ENCODE measurements at places on chromosomes 6 and 20.

- no peak for DNase-seq
Measured at GRCh38 chr6:134908906-134909516, 40.9 kb downstream of the ALDH8A1 start.

DNA sequence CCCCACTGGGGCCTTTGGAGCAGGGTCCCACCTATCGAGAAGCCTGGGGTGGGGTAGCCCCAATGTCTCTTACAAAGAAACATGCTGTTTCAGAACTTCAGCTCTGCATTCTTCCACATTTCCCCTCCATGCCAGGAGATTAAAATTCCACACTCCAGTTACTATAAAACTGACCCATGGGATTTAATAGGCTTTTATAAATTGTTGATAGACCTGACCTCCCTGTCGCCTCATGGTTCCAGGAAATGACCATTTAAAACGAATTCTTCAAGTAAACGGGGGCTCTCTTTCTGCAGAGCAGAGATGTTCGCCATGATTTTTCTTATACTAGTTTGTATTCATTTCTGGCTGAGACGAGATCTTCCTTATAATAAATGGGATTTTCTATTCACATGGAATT is 19.3 kb downstream of the RIN2 start:
- DNase-seq = no peak

GRCh38 chr6:165894171-165894825 is 231.3 kb upstream of the PDE10A start:
- DNase-seq = no peak

DNA sequence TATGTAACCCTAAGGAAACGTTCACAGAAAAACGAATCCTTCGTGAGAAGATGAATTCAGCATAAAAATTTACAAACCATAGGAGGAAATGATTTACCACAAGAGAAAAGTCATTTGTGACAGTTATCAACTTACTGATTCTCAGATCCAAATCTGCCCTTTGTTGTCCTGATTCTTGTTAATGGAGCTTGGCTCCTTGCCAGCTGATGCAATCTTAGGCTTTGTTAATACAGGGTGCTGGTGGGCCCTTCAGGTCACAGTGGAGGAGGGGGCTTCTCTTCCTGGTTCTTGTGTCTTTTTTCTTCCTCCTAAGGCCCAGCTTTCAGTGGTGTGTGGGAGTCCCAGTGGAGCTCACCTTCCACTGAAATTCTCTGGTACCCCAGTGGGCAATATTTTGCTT is 108.4 kb upstream of the MAP3K7 start:
- no peak for DNase-seq

DNA sequence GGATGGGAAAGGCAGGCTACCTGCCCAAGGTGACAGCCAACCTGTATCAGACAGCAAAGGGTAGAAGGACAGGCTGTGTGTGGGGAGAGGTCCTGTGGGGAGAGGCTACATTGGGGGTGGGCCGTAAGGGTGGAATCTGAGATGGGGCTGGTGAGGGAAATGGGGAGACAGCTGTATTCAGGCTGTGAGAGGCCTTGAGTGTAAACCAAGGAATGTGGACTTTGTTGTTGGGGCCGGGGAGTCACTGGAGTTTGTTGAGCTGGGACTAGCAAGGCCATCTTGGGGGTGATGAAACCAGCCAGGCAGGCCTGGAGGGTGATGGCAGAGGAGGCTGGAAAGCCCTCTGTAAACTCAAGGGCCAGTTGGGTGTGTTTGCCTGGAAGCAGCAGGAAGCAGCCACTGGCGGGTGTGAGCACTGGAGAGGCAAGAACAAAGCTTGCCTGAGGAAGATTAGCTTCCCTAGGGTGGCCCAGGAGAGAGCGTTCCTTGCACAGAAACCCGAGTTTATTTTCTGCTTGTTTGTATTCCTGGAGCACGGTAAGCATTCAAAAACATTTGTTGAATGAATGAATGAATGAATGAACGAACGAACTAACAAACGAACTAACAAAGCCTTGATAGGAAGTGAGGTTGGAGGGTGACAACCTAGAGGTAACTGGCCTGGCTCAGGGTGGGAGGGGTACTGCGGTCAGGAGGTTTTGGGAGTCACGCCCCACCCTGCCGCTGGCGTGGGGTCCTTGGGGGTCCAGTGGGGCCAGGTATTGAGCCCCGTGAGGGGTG is 18.9 kb downstream of the TTBK1 start:
- DNase-seq = no peak

GRCh38 chr6:148967011-148967520 is 220.2 kb downstream of the UST start:
- no peak for DNase-seq

GRCh38 chr6:138420356-138420755 is 16.3 kb downstream of the HEBP2 start:
- DNase-seq = no peak

GRCh38 chr6:45563041-45563440 is 185.3 kb upstream of the SUPT3H start:
- DNase-seq = no peak

DNA sequence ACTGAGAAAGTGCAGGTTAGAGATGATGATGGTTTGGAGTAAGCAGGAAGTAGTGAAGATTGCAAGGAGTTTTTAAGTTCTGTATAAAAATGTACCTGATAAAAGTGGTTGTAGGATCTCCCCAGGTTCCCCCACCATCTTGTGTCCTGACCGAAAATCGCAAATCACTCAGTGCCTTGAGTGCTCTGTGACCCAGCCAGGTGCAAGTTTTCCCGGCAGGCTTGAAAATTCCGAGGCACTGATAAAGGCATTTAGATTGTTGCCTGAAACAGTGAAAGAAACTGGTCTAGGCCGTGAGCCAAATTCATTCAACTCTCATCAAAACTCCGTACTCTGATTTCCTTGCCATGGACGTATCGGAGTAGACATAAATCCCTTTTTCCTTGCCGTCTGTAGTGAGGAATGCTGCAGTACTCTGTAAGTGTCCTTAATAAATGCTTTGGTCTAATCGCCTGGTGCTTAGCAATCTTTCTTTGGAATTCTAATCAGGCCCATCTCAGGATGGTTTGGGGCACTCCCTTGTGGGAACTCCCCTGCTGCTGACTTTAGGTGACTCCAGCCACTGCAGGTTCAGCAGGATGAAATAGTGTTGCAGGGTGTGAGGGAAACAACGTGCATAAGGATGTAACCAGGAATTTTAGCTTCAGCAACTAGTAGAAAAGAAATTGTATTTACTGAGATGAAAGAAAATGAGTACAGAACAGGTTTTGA is 1199.8 kb upstream of the MAP3K7 start:
- DNase-seq = no peak

DNA sequence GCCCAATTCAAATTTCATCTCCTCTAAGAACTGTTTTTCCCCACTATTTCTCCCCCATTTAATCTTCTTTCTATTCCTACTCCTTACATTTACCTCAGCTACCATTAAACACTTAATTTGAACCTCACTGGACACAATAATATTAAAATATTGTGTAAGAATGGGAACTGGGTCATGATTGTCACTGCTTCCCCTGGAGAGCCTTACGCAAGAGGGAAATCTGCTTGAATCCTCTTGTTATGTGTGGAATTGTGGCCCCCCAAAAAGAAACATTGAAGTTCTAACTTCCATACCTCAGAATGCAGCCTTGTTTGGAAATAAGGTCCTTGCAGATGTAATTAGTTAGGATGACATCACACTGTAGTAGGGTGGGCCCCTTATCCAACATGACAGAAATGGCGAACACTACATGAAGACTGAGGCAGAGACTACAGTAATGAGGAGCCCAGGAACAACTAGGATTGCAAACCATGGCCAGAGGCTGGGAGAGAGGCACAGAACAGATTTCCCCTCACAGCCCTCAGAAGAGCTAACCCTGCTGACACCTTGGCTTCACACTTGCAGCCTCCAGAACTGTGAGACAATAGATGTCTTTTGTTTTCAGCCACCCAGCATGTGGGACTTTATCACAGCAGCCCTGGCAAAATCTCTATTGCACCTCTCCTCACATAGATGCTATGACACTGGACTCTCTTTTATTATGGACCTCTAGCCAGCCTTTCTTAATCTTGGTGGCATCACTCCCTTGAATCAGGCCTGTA is 29.9 kb downstream of the HIVEP2 start:
- DNase-seq = no peak

DNA sequence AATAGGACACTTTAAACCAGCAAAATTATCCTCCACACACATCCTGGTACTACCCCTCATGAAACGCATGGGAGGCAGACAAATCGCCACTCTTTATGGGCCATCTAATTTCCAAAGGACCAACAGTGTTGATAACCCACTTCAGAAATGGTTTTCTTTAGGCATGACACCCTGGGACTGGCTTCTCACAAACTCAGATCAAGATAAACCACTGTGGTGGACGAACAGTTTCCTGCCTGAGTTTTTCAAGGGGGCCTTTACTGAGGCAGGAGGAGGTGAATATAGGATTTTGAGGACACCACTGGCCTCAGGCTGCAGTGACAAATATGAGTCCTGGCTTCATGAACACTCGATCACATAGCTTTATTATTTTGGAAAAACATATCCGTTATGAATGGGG is 26.0 kb downstream of the TRAM2 start:
- no peak for DNase-seq

DNA sequence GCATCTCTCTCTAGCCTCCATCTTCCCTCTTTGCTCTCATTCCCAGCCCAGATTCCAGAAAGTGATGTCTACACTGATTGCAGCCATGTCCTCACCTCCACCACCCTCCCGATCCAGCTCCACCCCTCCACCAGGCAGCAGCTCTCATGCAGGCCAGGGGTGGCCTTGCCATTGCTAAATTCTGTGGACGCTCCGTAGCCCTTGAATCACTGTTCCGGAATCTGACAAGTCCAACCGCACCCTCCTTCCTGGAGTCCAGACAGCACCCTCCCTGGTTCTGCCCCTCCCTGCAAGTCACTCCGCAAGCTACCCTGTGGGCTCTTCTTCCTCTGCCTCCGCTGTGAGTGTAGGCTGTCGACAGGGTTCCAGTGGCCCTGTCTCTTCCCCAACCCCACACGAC is 26.2 kb downstream of the TNXB start:
- DNase-seq = no peak
